ENCODE measurements at places on chromosomes 11 and 22. TPM values are rescaled to one million over a fixed set of nuclear protein-coding genes. Genes with fewer than 3 reads are reported as not detected.
A peak's percentile ranks its signal among the peaks of the same experiment; 100 is the strongest.

- no peaks in the 10 kb centered on the region for H3K27me3 ChIP-seq
- peak; percentile 27 for DNase-seq
- H3K36me3 ChIP-seq = no peaks in the 10 kb centered on the region
- H3K27ac ChIP-seq = peak overlapping the region; percentile 99
- H3K4me3 ChIP-seq = peak overlapping the region; percentile 84
These were observed 1.8 kb downstream of the BCL9L start for GRCh38 chr11:118923721-118924587.

DNA sequence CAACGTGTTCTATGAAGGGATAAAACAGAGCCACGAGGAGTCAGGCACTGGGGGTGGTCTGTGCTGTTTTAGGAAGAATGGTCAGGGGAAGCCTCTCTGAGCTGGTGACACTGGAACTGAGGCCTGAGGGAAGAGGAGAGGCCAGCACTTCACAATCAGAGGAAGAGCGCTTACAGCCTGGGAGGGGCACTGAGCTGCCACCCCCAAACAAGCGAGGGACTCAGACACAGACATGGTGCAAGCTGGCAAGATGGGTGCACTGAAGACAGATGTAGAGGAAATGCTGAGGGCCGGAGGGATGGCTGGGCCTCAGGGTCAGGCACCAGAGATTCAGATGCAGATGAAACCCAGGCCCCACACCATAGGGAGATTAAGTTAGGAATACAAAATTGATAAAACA is 40.0 kb upstream of the TP53I11 start:
- no peak for DNase-seq
- H3K4me3 ChIP-seq = no peak overlapping the region
- peaks cover 65% of the 10 kb centered on the region for H3K4me1 ChIP-seq
- H3K36me3 ChIP-seq = no peaks in the 10 kb centered on the region

DDTL gene
- total RNA-seq = 0.66 TPM

DNA sequence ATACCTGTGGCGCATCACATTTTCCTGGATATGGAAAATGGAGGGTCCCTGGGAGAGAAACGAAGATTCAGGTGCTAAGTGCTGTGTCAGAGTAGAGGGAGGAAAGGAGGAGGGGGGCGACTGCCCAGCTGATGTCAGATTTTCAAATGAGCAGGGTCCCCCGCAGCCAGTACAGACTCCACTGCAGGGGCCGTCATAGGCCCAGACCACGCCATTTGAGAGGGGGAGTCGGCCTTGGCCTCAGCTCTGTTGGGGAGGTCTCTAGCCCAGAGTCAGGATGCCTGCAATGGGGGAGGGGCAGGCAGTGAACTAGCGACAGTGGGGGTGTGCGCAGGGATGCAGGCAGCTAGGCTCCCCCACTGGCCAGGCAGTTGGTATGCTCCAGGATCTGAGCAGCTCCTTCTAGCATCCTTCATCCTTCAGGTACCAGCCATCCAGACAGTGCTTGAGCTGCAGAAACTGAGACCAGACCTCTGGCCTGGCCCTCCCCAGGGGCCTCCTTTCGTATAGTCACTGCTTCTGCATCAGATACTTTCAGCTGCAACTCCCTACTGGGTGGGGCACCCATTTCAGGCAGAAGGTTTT is at the start of the genes BSCL2 and GNG3:
Gene BSCL2 (minus strand): TSS at position 148 of the 585 bp plus-strand sequence. CDS start 229 bp downstream, outside the sequence.
Gene GNG3 (plus strand): TSS at position 400 of the 585 bp plus-strand sequence. CDS start 620 bp downstream, outside the sequence.
- H3K27me3 ChIP-seq = no peaks in the 10 kb centered on the region
- H3K36me3 ChIP-seq = no peaks in the 10 kb centered on the region
- peaks cover 71% of the 10 kb centered on the region for H3K4me1 ChIP-seq
- H3K27ac ChIP-seq = peak within 1 kb of the TSS; percentile 94
- peak within 1 kb of the TSS; percentile 74 for H3K4me3 ChIP-seq

HTR3B gene
- total RNA-seq = not detected

ART1 gene
- total RNA-seq = not detected

RIBC2 gene
- total RNA-seq = not detected

NTM gene
- total RNA-seq = 0.26 TPM

- no peaks in the 10 kb centered on the region for H3K27me3 ChIP-seq
- no peaks in the 10 kb centered on the region for H3K4me1 ChIP-seq
- DNase-seq = no peak
- no peak overlapping the region for H3K4me3 ChIP-seq
These were observed 55.1 kb downstream of the AAMDC start for GRCh38 chr11:77876045-77876444.

DNA sequence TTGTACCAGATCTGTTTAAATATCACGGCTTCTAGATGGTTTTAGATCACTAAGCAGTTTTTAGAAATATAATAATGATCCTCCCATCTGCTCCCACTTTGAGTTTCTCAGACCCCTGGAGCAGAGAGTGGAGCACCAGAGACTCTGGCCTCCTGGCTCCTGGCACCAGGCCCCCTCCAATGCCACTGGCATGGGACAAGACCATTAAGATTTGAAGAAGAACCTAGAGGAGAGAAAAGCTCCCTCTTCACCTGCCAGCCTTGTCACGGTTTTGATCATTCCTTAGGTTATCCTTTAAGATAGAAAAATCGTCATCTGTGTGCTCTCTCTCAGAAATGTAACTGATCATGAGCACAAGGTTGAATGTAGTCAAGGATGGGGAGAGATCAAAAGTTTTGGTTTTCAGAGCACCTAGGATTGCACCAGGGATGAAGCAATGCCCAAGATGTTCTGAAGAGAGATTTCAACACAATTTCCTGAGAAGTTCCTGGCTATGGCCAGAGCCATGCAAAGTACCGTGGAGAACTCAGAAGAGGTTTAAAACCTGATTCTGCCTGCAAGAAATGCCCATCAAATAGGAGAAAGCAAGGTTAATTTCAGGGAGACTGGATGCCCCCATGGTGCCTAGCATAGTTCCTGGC is 22.2 kb downstream of the IL10RA start:
- H3K36me3 ChIP-seq = no peaks in the 10 kb centered on the region
- H3K4me1 ChIP-seq = no peaks in the 10 kb centered on the region
- no peaks in the 10 kb centered on the region for H3K27me3 ChIP-seq
- no peak overlapping the region for H3K4me3 ChIP-seq
- no peak overlapping the region for H3K27ac ChIP-seq
- DNase-seq = no peak

- no peaks in the 10 kb centered on the region for H3K36me3 ChIP-seq
- H3K27me3 ChIP-seq = no peaks in the 10 kb centered on the region
- no peak for DNase-seq
- H3K4me3 ChIP-seq = no peak overlapping the region
- H3K27ac ChIP-seq = no peak overlapping the region
These were observed 144.5 kb downstream of the SPON1 start for GRCh38 chr11:14107050-14107430.

- no peak for DNase-seq
- peak overlapping the region; percentile 45 for H3K27ac ChIP-seq
- no peaks in the 10 kb centered on the region for H3K27me3 ChIP-seq
- H3K4me3 ChIP-seq = no peak overlapping the region
- peaks cover 19% of the 10 kb centered on the region for H3K4me1 ChIP-seq
These were observed 108.3 kb upstream of the SESN3 start for GRCh38 chr11:95339086-95339901.

GRCh38 chr11:11380883-11381282 is 27.8 kb upstream of the CSNK2A3 start:
- no peaks in the 10 kb centered on the region for H3K36me3 ChIP-seq
- no peak overlapping the region for H3K4me3 ChIP-seq
- no peaks in the 10 kb centered on the region for H3K4me1 ChIP-seq
- DNase-seq = no peak

GAL gene
- 3.4 TPM for total RNA-seq

DNA sequence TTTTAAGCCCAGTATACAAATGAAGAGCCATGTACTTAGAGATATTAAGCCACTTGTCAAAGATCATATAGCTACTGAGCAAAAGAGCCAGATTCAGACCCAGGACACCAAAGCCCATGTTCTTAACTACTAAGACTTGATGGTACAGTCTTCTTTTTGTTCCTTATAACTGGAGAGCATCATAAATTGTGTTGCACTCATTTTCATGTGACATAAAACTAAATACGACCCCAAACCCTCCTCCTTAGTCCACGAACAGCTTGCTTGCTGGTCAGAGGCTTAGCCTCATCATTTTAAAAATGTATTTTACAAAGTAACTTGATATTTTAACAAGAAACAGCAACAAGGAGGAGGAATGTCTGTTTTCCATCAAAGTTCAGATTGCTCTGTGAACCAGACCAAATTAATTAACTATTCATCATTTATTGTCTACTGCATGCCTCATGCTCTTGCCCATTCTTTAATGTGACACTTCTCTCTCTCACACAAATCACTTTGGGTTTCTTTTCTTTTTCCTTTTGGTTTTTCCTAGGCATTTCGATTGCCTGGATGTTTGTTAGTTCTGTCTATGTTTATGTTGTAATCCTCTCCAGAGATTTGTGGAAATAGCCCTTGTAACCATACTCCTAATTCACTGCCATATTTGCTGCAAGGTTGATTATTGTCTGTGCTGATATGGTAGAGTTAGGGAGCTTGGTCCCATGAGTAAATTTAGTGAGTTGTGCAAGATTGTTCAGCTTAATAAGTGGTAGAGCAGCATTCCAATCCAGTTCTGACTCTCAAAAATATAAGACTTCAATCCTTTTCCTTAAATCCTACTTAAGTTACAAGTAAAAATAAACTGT is 8.4 kb upstream of the ARHGAP20 start:
- no peaks in the 10 kb centered on the region for H3K27me3 ChIP-seq
- DNase-seq = no peak
- no peaks in the 10 kb centered on the region for H3K36me3 ChIP-seq
- no peaks in the 10 kb centered on the region for H3K4me1 ChIP-seq
- H3K27ac ChIP-seq = no peak overlapping the region
- H3K4me3 ChIP-seq = no peak overlapping the region

BUD13 gene
- 8.9 TPM for total RNA-seq
